ENCODE measurements at places on chromosomes 3 and 15.

- DNase-seq, result no peak
Measured at GRCh38 chr3:124257336-124257864, 265.5 kb upstream of the ROPN1 start.

DNA sequence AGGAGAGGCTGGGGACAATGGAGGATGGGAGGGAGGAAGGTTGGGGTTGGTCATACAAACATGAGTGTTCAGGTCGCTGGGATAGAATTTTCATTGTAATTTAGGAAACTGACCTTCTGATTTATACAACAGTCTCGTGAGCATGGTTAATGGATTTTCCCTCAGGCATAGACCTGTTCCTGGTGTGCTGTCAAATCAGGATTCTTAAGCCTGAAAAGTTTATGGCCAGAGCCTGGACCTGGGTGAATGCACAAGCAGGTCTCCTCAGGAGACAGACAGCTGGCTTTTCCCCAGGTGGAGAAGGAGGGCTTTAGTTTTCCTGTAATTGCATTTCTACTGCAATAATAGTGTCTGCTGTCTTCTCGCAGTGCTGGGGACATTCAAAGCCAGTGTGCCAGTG is 338.0 kb downstream of the SHQ1 start:
- DNase-seq, result no peak

DNA sequence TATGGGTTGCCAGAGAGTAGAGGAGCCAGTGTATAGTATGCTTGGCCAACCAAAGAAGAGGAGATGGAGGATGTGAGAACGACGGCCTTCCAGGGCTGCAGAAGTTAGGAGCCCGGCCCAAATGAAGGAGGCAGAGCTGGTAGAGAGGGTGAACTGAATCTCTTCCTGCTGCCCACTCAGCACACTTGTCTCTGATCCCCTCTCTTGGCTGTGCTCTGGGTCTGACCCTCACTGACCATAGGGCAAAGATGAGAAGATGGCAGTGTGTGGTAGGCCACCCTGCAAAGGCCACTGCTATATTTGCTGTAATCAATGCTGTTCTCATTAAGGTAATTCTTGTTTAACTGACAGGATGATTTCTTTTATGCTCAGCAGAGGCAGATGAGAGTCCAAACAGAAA is 256.0 kb downstream of the OCA2 start:
- DNase-seq, result no peak

GRCh38 chr3:141523615-141524375 is 37.0 kb downstream of the RASA2 start:
- DNase-seq, result no peak

- no peak for DNase-seq
Measured at GRCh38 chr3:87145553-87145952, 81.6 kb upstream of the CHMP2B start.

GRCh38 chr15:34284937-34285336 is 52.6 kb downstream of the SLC12A6 start:
- DNase-seq, result no peak

GRCh38 chr3:189954733-189955665 is 165.7 kb downstream of the P3H2 start:
- DNase-seq, result no peak

DNA sequence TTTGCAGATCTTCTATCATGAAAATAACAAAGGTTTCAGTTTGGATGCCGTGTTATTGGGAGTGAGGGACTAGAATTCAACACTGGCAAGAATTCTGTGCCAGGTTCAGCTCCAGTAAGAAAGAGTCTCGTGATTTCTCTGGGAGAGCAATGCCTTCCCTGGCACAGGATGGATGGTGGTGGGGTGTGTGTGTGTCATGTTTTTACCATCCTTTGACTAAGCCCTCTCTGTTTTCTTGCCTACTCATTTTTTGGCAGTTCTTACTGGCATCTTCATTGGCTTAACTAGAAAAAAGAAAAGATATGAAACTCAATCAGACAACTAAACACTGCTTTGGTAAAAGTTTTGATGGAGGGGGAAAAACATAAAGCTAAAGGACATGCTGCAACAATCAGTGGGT is 86.6 kb downstream of the FMN1 start:
- no peak for DNase-seq

- no peak for DNase-seq
Measured at GRCh38 chr15:39908186-39908585, 11.9 kb downstream of the GPR176 start.
